Naive thymus-derived CD4-positive, alpha-beta T cell (primary cell): ENCODE measurements at places on chromosomes 11 and 22.

- no peak for DNase-seq
Measured at GRCh38 chr22:38957046-38957770, at the start of gene APOBEC3A. APOBEC3A (plus strand) TSS chr22:38957609; CDS start chr22:38957692, 83 bp downstream.

DNA sequence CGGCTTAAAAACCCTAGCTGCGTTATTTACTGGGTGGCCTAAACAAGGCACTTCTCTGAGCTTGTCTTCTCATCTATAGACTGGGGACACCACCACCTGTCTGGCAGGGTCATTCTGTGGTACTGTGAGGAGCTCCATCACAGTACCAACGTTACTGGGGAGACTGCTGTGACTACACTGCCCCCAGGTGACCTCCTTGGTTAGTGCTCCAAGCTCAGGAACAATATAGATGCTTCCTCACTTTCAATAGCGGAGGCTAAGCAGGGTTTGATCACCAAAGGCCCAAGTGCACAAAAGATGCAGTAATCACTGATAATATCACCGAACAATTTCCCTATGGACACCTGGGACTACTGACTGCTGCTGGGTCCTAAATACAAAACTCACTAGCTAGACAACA is 18.8 kb downstream of the PRPF19 start:
- no peak for DNase-seq

DNA sequence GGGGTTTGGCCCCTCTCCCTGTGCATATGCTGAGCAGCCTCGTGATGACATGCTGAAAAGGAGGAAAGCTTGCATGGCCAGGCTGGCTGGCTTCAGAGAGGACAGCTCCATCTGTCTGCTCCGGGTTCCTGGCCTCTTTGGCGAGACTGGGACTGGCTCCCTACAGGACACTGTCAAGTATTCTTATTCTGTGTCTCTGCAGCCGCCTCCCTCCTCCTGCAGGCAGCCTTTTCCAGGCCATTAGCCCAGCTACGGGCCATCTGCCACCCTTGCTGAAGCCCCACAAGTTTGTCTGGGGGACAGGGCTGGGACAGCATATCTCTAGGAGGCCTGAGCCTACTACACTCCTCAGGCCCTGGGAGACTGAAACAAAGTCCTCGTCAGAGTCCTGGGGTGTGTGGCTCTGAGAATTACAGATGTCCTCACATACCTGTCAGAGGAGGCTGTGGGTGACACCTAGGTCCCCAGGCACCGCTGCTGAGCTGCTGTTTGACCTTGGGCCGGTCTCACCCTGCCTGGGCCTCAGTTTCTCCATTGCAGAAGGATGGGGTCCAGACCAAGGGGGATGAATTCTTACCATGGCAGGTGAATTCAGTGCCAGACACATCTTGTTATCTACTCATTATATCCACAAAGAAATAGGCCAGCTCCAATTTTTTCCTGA is 11.0 kb downstream of the MRGPRG start:
- DNase-seq, result no peak

- DNase-seq, result no peak
Measured at GRCh38 chr11:64714666-64715065, 8.3 kb downstream of the NRXN2 start.

DNA sequence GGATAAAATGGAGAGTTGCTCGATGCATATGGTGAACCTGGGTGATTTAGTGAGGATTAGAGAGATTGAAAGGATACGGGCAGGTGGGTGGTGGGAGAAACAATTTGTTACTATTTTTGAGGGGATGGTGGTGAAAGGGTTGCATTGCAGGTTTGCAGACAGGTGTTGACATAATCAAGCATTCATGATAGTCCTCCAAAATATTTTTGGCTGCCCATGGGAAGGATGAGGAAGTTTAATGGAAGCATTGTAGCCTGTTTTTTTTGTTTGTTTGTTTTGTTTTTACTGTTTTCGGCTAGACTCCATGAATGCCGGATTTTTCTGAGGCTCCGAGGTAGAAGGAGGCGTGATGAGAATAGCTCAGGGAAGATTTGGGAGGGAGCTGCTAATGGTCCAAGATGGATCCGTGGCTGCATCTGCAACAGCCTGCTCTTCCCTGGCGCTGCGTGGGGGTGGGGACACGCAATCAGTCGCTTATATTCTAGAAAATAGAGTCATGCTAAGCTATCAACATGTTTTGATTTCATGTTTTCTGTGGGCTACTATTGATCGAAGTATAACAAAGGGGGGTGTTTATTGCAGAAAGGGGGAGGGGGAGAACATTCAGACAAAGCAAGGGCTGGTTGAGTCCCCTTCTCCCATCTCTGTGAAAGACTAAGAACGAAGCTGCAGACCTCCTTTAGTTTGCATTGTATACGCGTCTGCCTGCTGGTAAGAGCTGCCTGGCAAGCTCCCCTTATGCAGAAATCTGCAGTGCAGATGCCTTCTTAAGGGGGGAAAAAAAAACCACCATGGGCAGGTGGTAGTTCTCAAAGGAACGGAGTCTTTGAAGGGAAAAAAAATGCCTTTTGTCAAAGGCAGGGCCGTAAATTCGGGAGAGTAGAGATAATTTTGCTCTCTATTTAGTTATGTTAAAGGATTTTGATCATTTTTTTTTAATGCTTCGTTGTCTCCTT is 1.0 kb downstream of the RTN3 start:
- DNase-seq, result no peak

DNA sequence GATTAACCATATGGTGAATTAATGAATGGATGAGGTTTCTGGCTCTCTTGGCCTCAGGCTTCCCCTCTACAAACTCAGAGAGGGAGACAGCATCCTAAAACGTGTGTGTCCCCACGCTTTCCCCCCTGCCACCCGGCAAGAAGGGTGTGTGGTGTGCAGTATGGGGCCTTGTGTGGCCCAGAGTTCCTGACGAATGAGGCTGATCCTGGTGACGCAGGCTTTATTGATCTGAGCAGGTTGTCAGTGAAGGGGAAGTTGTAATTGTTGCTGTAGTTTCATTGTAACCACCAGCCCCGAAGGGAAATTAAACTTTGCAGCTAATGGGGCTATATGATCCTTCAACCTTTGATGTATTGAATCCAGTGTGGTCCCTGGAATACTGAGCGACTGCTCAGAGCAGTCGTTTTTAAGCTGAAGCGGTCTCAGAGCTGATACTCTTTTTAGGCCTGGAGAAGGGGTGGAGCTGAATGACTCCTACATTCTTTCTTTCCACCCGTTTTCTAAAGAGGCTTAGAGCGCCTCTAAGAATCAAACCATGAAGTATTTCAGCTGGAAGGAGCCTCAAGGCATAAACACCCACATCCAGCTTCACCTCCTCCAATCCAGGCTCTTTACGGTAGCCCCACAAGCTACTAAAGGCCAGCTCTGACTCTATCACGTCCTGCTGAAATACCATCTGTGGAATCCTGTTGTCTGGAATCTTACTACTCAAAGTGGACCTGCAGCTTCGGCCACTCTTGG is 284.7 kb downstream of the MIAT start:
- DNase-seq, result no peak

DNA sequence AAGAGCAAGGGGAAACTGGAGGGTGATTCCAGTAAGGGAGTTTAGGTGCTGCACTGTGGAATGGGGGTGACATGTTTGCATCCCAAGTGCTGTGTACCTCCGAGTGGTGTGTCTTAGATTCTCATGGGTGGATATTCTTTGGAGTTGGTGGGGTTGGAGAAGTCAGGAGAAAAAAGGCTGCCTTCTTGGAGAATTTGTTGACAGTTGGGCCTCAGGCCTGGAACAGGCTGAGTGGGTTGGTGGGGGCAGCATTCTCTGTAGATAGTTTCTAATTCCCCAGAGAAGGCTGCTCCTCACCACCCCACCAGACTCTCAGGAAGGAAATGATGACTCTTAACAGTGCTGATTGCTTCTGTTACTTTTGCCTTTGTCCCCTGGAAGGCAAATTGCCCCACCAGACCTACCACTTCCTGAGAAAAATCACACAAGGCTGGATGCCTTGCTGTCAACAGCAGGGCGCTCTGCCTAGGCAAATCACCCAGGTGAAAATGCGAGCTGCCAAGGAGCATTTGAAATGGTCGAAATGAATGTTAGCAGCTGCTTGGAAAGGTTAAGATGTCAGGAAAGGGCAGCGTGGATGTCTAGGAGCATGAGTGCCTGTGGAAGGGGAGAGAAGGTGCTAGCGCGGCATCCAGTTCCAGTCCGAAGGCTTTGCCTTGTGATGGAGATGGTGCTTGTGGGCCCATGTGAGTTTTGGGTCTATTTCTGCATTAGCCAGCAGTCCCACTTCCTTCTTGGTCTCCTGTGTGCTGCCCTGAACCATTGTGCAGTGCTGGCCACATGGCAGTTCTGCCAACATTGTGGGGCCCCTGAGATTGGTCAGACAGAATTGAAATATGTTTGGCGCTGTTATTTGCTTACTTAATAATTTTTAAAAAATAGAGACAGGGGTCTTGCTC is 29.7 kb upstream of the SORL1-AS1 start:
- peak; percentile 72 for DNase-seq

DNA sequence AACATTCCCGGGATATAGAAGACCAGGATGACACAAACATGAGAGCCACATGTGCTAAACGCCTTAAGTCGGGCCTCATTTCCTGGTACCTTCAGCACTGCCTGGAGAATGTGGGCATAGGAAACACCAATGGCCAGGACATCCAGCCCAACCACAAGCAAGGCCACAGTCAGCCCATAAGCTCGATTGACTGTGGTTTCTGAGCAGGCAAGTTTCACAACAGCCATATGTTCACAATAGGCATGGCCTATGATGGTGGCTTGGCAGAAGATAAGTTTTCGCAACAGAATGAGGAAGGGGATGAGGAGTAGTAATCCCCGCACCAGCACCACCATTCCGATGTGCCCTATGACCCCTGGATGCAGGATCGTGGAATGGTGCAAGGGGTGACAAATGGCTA is 26.9 kb upstream of the OR56A1 start:
- DNase-seq, result no peak

DNA sequence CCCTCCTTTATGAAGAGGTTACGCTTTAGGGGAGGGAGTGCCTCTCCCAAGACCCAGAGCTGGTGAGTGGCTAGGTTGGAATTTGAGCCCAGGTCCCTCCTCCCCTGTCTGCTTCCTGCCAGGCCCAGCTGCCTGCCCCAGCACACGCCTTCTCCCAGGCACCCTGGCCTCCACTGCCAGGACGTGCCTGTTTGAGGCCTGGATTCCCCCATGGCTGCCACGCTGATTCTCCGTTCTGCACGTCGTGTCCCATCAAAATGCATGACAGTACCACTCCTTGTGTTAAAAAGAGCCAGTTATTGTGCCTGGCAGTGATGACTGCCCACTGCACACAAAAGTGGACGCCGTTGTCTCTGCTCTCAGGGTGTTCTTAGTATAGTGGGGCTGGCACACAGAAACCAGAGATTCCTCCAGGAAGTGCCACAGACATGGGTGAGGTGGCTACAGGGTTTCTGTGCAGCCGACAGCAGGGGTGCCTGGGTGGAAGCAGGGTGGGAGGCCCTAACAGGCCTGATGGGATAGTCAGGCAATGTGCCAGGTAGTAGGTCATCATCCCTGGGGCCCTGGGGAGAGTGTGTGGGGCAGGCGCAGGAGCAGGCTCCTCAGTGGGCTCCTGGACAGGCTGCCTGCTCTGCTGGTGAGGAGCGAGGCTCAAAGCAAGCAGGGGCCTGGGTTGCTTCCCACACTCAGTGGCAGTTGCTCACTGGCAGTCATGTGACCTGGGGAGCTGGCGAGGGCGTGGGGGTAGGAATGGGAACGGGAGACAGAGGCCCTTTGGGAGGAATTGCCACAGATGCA is 24.2 kb downstream of the MED15 start:
- no peak for DNase-seq
